GF-D8 (cell line): ENCODE measurements at places on chromosomes 12 and 14.

- DNase-seq, result no peak
Measured at GRCh38 chr14:59208954-59209353, 20.5 kb downstream of the DAAM1 start.

GRCh38 chr12:125121106-125121505, 55.9 kb downstream of the AACS start:
- DNase-seq, result no peak

GRCh38 chr12:111450676-111451075, 45.0 kb downstream of the SH2B3 start:
- no peak for DNase-seq

- no peak for DNase-seq
Measured at GRCh38 chr12:68416826-68417225, 84.7 kb upstream of the MDM1 start.

GRCh38 chr12:6146509-6146908, 22.0 kb upstream of the VWF start:
- no peak for DNase-seq
